ENCODE measurements at places on chromosomes 3 and 15.

- DNase-seq, result no peak
Observed at GRCh38 chr3:71466483-71466882, 117.0 kb downstream of the FOXP1 start.

- DNase-seq, result no peak
Observed at GRCh38 chr3:177093966-177094365, 103.3 kb downstream of the TBL1XR1 start.

DNA sequence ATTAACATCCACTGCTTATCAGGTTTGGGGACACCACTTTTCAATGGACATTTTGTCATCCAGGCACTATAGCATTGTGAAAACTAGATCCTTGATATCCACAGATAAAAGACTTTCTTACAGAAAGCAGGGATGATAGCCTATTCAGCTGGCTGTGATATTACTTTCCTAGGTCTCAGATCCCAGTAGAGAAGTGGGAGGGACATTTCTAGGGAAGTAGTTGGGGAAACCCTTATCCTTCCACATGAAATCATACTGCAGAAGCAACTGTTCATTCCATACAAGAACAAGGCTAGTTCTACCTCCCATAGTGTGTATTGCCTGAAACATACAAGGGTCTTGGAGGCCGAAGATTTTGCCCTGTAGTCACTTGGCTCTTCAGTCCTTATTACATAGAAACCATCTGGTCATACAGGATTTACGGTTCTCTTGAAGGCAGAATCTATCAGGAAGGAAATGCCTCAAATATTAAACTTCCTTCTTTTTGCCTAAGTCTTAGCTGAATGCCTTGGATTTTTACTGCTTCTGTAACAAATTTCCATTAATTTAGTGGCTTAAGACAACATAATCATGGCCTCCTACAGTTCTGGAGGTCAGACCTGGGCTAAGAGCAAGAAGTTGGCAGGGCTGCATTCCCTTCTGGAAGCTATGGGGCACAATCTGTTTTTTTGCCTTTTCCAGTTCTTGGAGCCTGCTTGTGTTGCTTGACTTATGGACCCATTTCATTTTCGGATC, 119.4 kb downstream of the ECT2 start:
- no peak for DNase-seq

DNA sequence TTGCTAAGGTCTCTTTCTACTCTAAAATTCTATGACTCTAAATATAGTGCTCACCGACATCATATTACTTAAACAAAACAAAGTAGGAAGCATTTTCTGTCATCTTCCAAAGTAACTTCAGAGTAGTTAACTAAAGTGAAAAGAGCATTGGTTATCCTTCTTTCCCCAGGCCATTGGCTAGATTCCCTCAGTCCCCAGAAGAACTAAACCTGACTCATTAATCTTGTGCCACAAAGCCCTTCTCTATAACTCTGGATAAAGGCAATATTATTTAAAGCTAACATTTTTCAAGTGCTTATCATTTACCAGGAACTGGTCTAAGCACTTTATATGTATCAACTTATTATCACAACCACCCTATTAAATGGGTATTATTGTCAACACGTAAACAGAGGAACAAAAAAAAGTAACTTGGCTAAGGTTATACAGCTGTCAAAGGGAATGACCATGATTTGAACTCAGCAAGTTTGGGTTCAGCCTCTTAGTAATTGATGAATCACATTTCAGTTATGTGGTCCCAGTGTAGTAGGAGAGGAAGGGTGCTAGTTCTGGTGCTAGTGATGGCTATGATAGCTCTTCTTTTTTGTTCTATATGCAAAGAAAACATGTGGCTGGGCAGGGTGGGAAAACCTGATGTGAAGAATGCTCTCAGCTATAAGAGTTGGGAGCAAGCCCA, 304.9 kb downstream of the FGF12 start:
- no peak for DNase-seq

- no peak for DNase-seq
Observed at GRCh38 chr3:72615776-72616175, 232.5 kb downstream of the SHQ1 start.

GRCh38 chr15:101240358-101240757, 11.5 kb downstream of the CHSY1 start:
- no peak for DNase-seq

- no peak for DNase-seq
Observed at GRCh38 chr3:127456471-127457093, 134.0 kb downstream of the TPRA1 start.

DNA sequence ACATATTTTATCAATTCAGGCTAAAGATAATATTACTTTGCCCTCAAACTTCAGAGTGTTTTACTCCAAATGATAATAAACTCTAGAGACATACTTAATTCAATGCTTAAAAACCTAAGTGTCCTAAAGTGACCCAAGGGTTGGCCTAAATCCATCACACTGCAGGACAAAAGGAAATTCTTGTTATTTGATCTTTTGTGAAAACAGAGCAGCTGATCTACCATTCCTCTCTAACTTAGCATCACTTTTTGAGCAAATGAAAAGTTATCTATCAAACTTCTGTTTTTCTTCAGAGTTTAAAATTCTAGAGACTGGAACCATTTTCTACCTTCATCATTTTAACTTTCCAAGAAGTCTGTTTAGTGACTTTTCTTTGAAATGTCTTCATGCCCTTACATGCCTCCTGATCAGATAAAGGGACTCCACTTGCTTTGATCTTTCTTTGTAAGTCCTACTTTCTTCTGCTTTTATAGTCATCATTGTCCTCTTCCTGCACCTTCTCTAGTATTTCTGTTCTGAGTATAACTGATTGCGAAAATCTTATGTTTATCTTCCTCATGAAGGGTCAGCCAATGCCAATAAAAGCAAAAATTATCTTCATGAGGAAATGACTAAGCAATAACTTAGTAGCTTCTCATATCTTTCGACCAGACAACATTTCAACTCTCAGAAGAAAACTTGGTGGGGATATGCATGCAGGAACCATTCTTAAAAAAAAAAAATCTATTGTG, 378.7 kb upstream of the TGFBR2 start:
- DNase-seq, result no peak

GRCh38 chr3:153757839-153758238, 363.4 kb upstream of the ARHGEF26 start:
- no peak for DNase-seq

GRCh38 chr3:8780279-8780678, 10.9 kb upstream of the OXTR start:
- no peak for DNase-seq

DNA sequence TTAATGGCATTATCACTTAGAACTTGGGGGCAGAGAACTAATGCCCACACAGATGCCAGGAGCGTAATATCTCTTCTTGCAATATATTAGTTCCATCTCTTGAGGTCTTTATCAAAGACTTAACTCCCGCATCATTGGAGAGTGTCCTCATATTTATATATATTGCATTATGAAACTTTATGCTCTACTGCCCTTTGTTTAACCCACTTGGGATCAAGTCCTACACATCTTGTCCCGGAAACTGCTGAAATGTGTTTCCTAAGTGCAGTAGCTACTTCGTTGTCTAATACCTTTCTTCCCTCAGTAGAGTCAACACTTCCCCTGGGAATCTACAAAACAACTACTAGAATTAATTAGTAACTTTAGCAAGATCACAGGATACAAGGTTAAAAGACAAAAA, 1029.2 kb downstream of the OTOL1 start:
- DNase-seq, result no peak

GRCh38 chr3:58584690-58585004, 7.5 kb upstream of the FAM107A start:
- no peak for DNase-seq

- DNase-seq, result no peak
Observed at GRCh38 chr3:143092191-143092590, 27.4 kb upstream of the CHST2 start.

GRCh38 chr3:112293368-112294321, at the start of gene SLC9C1:
SLC9C1 (minus strand) TSS chr3:112294216; CDS start chr3:112286791, 7,425 bp downstream.
- no peak for DNase-seq

DNA sequence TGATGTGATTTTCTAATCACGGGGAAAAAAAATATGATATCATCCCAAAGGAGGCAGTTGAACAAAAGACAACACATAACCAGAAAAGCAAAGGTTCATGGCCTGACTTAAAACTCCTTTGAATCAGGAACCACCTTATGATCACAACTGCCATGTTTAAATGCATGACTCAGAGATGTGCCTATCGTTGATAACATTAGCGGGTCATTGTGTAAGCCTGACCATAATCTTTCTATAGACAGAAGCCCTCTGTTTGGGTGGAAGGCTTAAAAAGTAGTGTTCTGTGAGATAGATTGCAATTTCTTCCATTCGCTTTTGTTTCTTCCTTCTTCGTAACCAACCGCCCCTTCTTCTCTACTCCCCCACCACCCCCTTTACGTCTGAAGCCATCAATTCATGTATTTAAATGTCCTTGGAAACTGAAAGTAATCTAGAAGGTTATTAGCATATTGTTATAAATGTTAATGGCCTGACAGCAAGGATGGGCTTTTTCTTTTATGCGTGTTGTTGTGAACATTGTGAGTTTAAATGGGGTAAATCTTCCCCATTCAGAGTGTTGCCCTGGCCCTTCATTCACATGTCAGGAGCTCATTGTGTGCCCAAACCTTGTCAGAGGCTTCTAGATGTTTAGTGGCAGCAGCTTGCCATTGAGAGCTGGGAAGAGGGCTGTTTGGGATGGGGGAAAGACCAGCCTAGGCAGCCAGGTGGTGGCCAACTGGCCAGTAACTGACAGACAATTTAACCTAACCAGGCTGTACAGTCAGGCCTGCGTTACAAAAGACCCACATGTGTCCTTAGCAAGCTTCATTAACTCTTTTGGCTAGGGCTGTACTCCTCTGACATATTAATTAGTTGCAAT, 64.5 kb downstream of the EPHA3 start:
- DNase-seq, result no peak

GRCh38 chr3:149080011-149080698, 6.2 kb downstream of the HLTF start:
- no peak for DNase-seq

- DNase-seq, result no peak
Observed at GRCh38 chr15:101062063-101062462, 142.9 kb downstream of the LRRK1 start.

- DNase-seq, result no peak
Observed at GRCh38 chr15:34883633-34884032, 85.9 kb downstream of the AQR start.

DNA sequence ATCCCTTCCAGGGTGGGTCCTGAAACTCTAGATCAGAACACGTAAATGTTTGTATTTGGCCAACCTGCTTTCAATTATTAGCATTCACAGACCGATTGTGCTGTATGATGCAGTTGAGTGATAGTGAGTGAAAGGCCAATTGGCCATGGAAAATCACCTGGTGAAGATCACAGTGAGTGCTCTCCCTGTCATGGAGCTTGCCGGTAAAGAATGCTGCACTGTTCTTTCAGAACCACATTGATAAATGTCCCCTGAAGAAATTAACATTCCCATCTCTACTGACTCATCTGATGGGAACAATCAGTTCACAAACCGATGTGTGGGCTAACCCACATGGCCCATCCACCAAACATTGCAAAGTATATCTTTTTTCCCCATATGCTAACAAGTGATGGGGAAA, 324.8 kb upstream of the TBL1XR1 start:
- no peak for DNase-seq

DNA sequence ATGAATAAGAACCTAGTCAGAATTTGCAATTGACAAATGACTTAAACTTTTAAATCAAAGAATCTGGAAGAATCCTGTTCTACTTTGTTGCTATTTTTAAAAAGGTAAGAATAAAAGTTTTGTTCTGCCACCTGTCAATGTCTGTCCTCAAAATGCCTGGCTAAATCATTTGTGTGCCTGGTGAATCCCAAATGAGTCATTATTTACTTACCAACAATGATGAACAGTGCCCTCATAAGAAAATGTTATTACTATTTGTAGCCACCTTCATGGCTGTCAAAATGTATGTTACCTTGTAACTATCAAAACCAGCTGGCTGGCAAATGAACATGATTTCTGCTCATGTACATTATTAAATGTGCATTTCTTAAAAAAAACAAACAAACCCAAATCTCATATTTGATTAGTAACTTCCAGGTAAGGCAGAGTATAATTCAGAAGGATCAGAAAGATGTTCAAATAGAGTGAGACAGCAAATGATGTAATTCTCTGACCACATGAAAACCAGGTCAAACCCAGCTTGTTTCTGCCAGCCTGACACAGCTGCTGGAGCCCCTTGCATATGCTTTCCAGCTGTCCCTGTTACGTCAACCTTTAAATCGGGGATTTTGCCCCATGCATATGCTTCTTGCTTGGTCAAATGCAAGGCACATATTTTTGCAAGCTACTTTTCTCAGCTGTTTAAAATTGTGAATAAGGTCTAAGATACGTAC, 137.9 kb downstream of the SSR3 start:
- no peak for DNase-seq

GRCh38 chr3:116836286-116836685, 126.7 kb downstream of the TUSC7 start:
- DNase-seq, result no peak

DNA sequence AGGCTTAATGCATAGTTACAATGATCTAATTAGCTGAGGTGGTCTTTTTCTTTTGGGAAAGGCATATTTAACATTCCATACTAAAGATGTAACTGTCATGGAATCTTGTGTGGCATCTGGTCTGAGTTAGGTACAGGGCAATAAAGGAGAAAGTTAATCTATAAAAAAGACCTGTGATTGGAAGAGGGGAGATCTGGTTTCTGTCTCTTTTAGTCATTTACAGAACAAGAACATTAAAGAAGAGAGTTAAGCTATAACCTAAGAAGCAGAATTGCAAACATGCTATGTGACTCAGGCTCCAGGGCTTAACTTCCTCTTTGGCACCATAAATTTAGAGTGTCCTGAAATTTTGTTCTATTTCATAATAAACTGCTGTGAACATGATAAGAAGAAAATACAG, 47.2 kb upstream of the MME start:
- no peak for DNase-seq

- no peak for DNase-seq
Observed at GRCh38 chr15:71390096-71390495, 274.8 kb downstream of the THSD4 start.

DNA sequence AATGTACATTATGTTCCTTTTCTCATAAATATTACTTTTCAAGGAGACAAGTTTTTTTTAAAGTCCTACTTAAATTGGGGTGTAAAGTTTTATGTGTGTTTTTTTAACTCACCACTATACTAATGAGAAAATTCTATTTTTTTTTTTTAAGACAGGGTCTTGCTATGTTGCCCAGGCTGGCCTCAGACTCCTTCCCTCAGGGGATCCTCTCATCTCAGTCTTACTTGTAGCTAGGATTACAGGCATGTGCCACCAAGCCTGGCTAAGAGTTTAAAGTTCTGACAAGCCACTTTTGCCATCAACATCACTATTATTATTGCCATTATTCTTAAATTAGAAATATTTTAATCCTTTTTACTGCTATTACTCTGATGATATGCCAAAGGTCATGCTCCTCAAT, 7.7 kb downstream of the TSPAN3 start:
- DNase-seq, result no peak

- DNase-seq, result no peak
Observed at GRCh38 chr3:46664971-46665762, 28.3 kb downstream of the ALS2CL start.
